Mesenchymal stem cell (in vitro differentiated cells and primary cell): ENCODE measurements at places on chromosomes 2 and 18.
A peak's percentile ranks its signal among the peaks of the same experiment; 100 is the strongest.

GRCh38 chr2:166410828-166411472 lies 35.2 kb upstream of the SCN9A start:
- DNase-seq = peak; percentile 76

GRCh38 chr2:106030287-106031268 lies 163.5 kb downstream of the UXS1 start:
- peak; percentile 64 for DNase-seq

DNA sequence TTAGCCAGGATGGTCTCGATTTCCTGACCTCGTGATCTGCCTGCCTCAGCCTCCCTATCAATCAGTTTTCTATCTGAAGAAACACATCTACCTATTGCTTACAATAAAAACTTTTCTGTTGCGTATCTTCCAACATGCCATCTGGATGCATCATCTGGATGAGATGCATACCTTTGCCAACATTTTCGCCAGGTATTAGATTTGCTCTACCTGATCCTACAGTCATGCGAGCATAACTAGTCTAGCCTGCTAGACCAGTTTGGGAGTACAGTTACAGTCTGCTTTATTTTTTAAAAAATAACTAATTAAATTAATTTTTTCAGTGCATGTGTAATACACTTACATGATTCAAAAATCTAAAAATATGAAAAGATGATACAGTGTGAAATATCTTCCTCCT lies 334.0 kb upstream of the MEX3C start:
- no peak for DNase-seq

DNA sequence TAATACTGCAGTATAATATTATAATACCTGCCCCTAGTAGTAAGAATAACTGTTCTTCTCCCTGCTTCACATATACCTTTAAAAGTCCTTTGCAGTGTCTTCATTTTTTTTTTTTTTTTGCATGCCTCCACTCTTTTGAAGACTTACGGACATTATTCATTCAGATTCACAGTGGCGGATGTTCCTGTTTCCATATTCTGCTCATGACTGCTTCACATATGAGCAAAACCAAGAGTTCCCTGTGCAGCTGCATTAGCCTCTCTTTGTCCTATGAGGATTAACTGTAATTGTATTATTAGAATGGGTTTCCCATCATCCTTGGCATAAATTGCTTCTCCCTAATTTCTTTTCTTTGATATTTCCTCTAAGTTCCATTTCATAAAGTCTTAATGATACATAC lies 12.8 kb downstream of the IL18RAP start:
- no peak for DNase-seq

GRCh38 chr2:201924453-201924852 lies 109.2 kb upstream of the FZD7 start:
- DNase-seq = no peak
